ENCODE measurements at places on chromosomes 5 and 9. TPM values are rescaled to one million over a fixed set of nuclear protein-coding genes. Genes with fewer than 3 reads are reported as not detected.

DNA sequence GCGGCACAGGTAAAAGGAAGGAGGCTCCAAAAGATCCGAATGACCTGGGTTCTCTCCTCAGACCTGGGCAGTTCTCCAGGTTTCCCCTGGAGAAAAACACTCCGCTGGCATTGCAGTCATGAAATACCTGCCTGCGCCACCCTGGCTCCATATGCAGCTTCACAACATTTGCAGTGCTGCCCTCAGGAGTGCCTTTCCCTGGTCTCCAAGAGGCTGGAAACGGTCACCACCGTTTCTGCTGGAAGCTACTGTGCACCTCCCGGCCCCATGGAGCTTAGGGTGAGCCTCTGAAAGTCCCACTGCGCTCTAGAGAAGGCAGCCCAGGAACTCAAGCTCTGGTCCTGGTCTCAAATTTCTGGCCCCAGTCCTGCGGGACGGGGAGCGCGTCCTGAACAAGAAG, 670 bp downstream of the UGT3A1 start:
- H3K4me1 ChIP-seq = no peaks in the 10 kb centered on the region
- no peak overlapping the region for H3K4me3 ChIP-seq
- no peak for DNase-seq
- no peak overlapping the region for H3K27ac ChIP-seq
- no peaks in the 10 kb centered on the region for H3K36me3 ChIP-seq

Gene SOHLH1
- not detected for total RNA-seq

Gene SH3RF2
- total RNA-seq = 8.6 TPM

- H3K4me3 ChIP-seq = no peak overlapping the region
- DNase-seq = no peak
- no peak overlapping the region for H3K27ac ChIP-seq
Measured at GRCh38 chr5:37174928-37175327, 74.2 kb downstream of the CPLANE1 start.

DNA sequence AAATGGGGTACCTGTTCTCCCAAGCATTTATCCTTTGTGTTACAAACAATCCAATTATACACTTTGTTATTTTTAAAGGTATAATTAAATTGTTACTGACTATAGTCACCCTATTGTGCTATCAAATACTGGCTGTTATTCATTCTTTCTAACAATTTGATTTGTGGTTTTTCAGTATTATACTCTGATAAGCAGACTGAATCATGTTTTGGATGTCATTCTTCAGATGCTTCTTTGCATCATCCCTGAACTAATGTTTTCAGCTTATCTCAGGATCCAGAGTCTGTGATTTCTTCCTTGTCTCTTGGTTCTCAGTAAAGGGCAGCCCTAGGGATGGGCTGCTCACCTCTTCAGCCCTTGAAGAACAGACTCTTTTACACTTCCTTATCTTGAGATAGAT, 177.8 kb upstream of the SGCD start:
- H3K36me3 ChIP-seq = no peaks in the 10 kb centered on the region
- no peaks in the 10 kb centered on the region for H3K27me3 ChIP-seq
- no peak overlapping the region for H3K4me3 ChIP-seq
- peaks cover 8% of the 10 kb centered on the region for H3K4me1 ChIP-seq
- no peak overlapping the region for H3K27ac ChIP-seq
- DNase-seq = peak; percentile 58

GRCh38 chr9:80664327-80665210, 1024.8 kb downstream of the TLE1 start:
- no peaks in the 10 kb centered on the region for H3K4me1 ChIP-seq
- no peaks in the 10 kb centered on the region for H3K27me3 ChIP-seq
- no peak overlapping the region for H3K27ac ChIP-seq
- H3K4me3 ChIP-seq = no peak overlapping the region

Gene MAMDC2
- 135 TPM for total RNA-seq

Gene TMEM174
- total RNA-seq = not detected

DNA sequence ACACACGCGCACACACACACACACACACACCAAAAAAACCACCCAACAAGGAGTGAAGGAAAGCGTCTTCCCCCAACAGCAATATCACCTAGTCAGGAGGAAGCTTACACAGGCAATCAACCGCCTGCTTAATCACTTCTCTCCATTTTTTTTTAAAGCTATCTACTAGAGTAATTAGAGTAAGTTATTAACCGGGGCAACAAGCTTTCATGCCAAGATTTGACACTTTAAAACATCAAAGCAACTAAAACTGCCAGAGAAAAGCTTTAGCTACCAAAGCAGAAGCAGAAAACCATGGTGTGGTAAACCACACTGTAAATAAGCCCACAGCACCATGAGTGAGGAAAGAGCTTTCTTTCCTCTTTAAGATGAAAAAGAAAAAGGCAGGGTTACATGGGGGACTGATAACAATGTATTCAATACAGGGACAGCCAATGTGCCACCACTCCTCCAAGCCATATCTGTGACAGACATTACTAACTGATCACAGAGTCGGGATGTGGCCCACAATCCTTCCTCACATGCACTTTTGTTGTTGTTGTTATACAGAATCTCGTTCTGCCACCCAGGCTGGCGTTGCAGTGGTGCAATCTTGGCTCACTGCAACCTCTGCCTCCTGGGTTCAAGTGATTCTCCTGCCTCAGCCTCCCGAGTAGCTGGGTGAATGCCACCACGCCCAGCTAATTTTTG, 282.1 kb downstream of the CRB2 start:
- H3K27ac ChIP-seq = no peak overlapping the region
- no peaks in the 10 kb centered on the region for H3K36me3 ChIP-seq
- no peaks in the 10 kb centered on the region for H3K27me3 ChIP-seq
- DNase-seq = peak; percentile 8
- H3K4me1 ChIP-seq = no peaks in the 10 kb centered on the region

GRCh38 chr5:12626556-12626955, 722.3 kb upstream of the CTNND2 start:
- H3K27ac ChIP-seq = no peak overlapping the region
- H3K36me3 ChIP-seq = no peaks in the 10 kb centered on the region
- no peaks in the 10 kb centered on the region for H3K4me1 ChIP-seq
- no peak for DNase-seq
- H3K4me3 ChIP-seq = no peak overlapping the region
- no peaks in the 10 kb centered on the region for H3K27me3 ChIP-seq

- H3K27ac ChIP-seq = peak overlapping the region; percentile 51
- peaks cover 60% of the 10 kb centered on the region for H3K4me1 ChIP-seq
- no peak overlapping the region for H3K4me3 ChIP-seq
- peak; percentile 46 for DNase-seq
- H3K36me3 ChIP-seq = peaks cover 31% of the 10 kb centered on the region
- H3K27me3 ChIP-seq = no peaks in the 10 kb centered on the region
Measured at GRCh38 chr9:95088421-95089161, 228.9 kb downstream of the FANCC start.

Gene PLCXD3
- 0.55 TPM for total RNA-seq

Gene TOR4A
- 10.8 TPM for total RNA-seq

GRCh38 chr9:38226491-38226951, 157.5 kb upstream of the SHB start:
- H3K36me3 ChIP-seq = no peaks in the 10 kb centered on the region
- H3K4me3 ChIP-seq = no peak overlapping the region
- peaks cover 21% of the 10 kb centered on the region for H3K27me3 ChIP-seq
- DNase-seq = no peak
- H3K4me1 ChIP-seq = peaks cover 12% of the 10 kb centered on the region

GRCh38 chr5:140111011-140111858, 2.7 kb upstream of the PURA start:
- no peaks in the 10 kb centered on the region for H3K36me3 ChIP-seq
- H3K4me1 ChIP-seq = peaks cover 39% of the 10 kb centered on the region
- H3K27ac ChIP-seq = no peak overlapping the region
- peaks cover 38% of the 10 kb centered on the region for H3K27me3 ChIP-seq
- H3K4me3 ChIP-seq = no peak overlapping the region

Gene C9
- 0.07 TPM for total RNA-seq

DNA sequence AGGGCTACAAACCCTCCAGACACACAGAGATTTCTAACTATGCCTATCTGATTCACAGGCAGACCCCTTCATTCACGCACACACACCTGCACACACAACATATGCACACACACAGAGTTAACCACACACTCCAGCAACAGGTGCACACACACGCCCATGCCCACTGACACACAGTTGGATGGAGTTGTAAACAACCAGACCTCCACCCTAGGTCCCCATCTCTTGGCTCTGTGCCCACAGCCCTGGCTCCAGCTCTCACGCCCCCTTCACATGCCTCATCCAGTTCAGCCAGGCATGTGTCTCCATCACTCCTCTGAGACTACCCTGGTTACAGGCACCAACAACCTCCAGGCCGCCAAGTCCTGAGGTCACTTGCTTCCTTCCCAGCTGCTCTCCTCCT, 61.1 kb downstream of the PSD2 start:
- H3K27ac ChIP-seq = no peak overlapping the region
- H3K36me3 ChIP-seq = no peaks in the 10 kb centered on the region
- peaks cover 12% of the 10 kb centered on the region for H3K27me3 ChIP-seq
- DNase-seq = no peak

DNA sequence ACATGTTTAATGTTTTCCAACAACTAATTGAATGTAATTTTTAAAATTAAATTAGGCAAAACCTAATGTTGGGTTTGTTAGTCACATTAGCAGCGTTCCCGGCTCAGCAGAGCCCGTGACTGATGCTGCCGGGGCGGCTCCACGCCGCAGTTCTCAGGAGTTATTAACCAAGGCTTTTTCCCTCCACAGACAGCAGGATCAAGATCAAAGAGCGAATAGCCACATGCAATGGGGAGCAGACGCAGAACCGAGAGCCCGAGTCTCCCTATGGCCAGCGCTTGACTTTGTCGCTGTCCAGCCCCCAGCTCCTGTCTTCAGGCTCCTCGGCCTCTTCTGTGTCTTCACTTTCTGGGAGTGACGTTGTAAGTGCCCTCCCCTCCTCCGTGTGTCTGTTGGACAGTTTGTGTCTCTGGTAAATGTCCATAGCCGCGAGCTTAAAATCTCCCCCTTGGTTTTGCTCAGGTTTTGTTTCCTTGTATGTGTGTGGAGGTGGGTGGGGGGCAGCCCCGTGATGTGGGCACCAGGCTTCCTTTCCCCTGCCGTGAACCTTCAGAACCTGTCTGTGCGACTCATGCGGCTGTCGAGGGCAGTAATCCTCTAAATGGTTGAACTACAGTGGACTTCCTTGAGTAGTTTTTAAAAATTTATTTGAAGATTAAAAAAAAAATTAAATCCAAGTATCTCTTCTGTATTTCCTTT, 37.1 kb downstream of the TENT4A start:
- H3K36me3 ChIP-seq = peaks cover 38% of the 10 kb centered on the region
- no peak for DNase-seq
- no peak overlapping the region for H3K4me3 ChIP-seq
- H3K27ac ChIP-seq = no peak overlapping the region
- no peaks in the 10 kb centered on the region for H3K27me3 ChIP-seq

GRCh38 chr5:149289301-149289700, 17.6 kb downstream of the AFAP1L1 start:
- no peak overlapping the region for H3K4me3 ChIP-seq
- no peak overlapping the region for H3K27ac ChIP-seq
- H3K4me1 ChIP-seq = no peaks in the 10 kb centered on the region
- H3K27me3 ChIP-seq = no peaks in the 10 kb centered on the region
- H3K36me3 ChIP-seq = no peaks in the 10 kb centered on the region

DNA sequence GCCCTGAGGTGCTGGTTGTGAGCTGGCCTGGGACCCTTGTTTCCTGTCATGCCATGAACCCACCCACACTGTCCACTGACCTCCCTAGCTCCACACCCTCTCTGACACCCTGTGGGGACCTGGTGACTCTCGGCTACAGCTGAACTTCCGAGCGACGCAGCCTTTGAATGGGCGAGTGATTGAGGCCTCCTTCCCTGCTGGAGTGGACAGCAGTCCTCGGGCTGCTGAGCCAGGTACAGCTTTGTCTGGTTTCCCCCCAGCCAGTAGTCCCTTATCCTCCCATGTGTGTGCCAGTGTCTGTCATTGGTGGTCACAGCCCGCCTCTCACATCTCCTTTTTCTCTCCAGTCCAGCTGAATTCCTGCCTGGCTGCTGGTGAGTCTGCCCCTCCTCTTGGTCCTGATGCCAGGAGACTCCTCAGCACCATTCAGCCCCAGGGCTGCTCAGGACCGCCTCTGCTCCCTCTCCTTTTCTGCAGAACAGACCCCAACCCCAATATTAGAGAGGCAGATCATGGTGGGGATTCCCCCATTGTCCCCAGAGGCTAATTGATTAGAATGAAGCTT, 6.1 kb downstream of the CA9 start:
- peaks cover 41% of the 10 kb centered on the region for H3K4me1 ChIP-seq
- H3K4me3 ChIP-seq = no peak overlapping the region
- DNase-seq = peak; percentile 30
- H3K27ac ChIP-seq = no peak overlapping the region
- peaks cover 27% of the 10 kb centered on the region for H3K36me3 ChIP-seq

- no peaks in the 10 kb centered on the region for H3K27me3 ChIP-seq
- peaks cover 5% of the 10 kb centered on the region for H3K4me1 ChIP-seq
- no peak overlapping the region for H3K4me3 ChIP-seq
- DNase-seq = no peak
- H3K27ac ChIP-seq = no peak overlapping the region
Measured at GRCh38 chr5:149338364-149338763, 6.9 kb upstream of the GRPEL2 start.

Gene OR1L6
- not detected for total RNA-seq

Gene SLC28A3
- total RNA-seq = 0.29 TPM

DNA sequence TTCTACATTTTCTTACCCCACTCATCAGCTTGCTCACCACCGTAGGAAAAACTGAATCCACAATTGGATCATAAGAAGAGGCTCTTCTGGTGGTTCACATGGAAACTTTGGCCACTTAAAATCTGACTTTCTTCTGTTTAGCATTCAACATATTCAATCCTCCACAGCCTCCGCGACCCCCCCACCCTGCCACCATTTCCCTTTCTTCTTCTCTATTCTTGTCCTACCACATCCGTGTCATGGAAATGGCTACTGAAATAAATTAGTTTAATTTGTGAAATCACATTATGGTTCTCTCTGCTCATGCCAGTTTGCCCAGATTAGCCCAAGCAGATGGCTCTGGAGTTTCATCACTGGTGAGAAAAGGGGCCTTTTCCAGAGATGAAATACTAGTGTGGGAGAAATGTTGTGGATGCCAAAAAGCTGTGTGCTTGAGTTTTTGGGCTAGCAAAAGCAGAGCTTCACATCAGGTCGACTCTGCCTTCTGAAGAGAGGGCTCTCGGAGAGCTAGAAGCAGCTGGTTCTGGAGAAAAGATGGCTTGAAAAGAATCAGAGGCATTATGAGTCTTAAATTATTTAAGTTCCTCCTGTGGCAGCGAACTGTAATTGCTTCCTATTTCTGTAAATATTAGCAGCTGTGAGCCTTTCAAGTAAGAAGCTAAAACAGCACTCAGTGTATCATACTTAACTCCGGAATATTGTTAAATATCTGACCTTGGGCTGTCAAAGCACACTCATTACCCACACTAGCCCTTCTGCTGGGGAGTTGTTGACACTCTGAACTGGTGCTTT, 107.1 kb downstream of the MAT2B start:
- no peak overlapping the region for H3K4me3 ChIP-seq
- H3K27me3 ChIP-seq = no peaks in the 10 kb centered on the region
- no peak overlapping the region for H3K27ac ChIP-seq
- no peak for DNase-seq
- H3K4me1 ChIP-seq = no peaks in the 10 kb centered on the region

Gene PRRT1B
- total RNA-seq = not detected

Gene AIF1L
- 20.2 TPM for total RNA-seq

Gene CERCAM
- 66.1 TPM for total RNA-seq

GRCh38 chr5:39475881-39476842, 51.4 kb upstream of the DAB2 start:
- H3K27ac ChIP-seq = peak overlapping the region; percentile 2
- DNase-seq = peak; percentile 78
- no peaks in the 10 kb centered on the region for H3K36me3 ChIP-seq

GRCh38 chr9:91746904-91747303, 203.1 kb downstream of the ROR2 start:
- no peak overlapping the region for H3K27ac ChIP-seq
- no peaks in the 10 kb centered on the region for H3K27me3 ChIP-seq

All from astrocyte (in vitro differentiated cells and primary cell).